Activated T-cell treated with anti-CD3 and anti-CD28 coated beads, Interleukin-2, amount 50 U/mL, for 24 hours (primary cell): ENCODE measurements at places on chromosomes 12 and 14.

DNA sequence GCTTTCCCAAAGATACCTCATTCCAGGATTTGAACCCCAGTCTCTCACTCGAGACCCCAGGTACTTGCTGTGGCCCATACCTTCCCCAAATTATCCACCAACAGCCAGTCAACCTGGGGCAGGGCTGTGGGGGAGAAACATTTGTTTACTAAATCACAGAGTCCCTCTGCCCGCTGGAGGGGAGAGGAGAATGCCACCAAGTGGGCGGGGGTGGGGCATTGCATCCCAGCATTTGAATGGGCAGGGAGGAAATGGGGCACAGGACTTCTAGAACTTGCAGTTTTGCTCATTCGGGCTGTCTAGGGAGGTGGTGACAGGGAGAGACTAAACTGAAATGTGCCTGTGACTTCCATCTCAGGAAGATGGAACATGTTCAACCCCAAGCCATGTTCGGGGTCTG lies 10.9 kb upstream of the SERPINA9 start:
- DNase-seq: no peak

DNA sequence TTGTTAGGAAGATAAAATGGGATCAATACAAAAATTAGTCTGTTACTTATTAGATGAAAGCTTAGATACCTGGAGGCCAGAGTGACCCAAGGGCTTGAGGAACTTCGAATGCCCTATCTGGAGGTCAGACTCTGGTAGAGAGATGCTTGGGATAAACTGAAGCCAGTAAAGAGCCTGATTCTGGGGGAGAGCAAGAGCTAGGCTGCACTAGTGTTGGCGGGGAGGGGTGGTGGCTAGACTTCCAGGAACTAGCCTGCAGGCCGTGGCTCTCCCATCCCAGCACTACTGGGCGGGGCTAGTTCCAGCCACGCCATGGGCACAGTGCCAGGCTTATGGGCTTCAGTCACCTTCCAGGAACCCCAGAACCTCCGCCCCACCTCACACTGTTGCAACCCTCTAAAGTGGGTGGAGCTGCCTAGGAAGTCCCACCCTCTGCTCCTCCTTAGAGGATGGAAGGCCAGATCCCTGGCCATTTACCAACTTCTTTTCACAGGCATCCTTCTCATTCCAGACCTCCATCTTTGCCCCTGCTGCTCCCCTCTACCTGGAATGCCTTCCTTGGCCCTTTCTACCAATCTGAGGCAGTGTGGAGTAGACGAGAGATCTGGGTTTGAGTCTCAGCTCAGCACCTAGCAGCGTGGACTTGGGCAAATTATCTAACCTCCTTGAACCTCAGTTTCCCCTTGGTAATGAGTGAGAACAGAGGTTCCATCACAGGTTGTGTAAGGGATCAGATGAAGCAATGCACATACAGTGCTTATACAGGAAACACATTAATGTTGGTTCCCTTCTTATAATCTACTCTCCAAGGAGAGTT lies 6.3 kb upstream of the NFE2 start:
- DNase-seq: peak; percentile 48

DNA sequence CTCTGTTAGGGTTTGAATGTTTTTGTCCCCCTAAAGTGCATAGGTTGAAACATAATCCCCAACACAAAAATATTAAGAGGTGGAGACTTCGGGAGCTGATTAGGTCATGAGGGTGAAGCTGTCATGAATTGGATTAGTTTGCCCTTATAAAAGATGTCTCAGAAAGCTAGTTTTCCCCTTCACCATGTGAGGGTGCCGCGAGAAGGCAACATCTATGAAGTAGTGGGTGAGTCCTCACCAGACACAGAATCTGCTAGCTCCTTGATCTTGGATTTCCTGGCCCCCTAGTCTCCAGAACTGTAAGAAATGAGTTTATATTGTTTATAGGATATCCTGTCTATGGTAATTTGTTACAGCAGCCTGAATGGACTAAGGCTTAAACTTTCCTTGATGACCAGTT lies 301.5 kb upstream of the ATP2B1 start:
- DNase-seq: no peak

DNA sequence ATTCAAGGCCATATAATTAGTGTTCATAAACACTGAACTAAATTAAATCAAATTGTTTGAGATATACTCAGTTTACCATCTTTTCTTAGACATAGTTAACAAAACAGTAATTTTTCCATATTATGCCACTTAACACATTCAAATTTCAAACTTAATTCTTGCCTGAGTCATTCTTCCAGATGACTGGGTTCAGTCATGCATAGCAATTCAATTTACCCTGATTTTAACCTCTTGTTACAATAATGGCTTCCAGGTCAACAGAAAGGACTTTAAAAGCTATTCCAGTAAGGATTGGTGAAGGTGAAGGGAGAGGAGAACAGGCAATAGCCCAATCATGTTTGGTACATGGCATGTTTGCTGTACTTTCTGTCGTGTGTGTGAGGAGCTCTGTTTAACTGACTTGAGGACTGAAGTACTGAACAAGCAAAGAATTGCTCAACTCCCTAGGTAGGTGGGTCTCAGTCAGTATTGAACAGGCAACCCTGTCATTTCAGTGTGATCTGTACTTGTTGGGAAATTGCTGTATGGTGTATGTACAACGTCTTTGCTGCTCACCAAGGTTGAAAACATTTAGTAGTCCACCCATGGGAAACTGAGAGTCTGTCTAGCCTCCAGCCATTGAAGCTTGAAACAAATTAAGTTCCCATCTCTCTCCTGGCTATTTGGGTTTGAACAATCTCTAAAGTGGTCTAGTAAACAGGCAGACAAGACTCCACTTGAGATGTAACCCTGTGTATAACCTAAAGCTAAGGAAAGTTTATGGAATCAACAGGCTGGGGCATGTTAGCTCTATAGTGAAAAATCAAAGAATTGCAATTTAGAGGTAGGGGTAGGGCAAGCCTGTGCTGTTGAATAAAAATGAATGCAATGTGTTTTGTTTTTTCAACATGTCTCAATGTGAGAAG lies 327.2 kb downstream of the BTG1 start:
- no peak for DNase-seq

GRCh38 chr12:132410296-132410625 lies 79.7 kb upstream of the FBRSL1 start:
- no peak for DNase-seq

- no peak for DNase-seq
Measured at GRCh38 chr14:101973356-101973755, 9.0 kb downstream of the DYNC1H1 start.

DNA sequence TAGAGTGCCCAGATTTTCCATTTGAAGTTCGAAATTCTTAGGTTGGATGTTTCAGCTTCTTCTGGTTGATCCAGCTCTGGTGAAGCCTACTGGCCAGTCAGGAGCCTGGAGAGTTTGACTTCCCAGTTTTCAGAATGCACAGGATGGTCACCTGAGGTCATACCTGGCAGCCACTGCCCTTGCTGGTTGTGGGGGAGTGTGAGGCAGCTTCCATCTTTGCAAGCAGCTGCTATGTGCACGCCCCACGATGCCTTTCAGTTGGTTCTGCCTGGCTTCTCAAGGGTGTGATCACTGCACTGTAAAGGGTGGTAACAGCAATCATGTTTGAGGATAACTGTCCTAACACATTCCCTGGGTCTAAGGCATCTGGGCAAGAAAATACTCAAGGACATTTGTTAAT lies 15.4 kb downstream of the CCDC92 start:
- no peak for DNase-seq

DNA sequence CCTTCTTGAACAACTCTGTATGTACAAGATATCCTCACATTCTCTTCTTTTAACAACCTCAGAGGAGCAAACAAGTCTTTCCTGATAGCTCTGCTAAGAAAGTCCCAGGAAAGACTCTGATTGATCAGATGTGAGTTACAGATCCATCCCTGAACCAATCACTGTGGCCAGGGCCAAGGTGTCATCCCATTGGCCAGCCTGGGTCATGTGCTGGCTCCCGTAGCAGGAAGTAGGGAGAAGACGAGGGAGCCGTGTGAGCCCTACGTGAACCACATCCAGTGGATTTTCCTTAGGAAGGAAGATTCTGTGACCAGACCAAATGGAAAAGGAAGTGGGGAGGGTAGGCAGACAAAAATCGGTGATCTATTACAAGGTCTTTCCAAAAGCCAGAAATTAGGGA lies 5.6 kb downstream of the P2RX7 start:
- DNase-seq: no peak

GRCh38 chr14:35682802-35683201 lies 126.3 kb downstream of the RALGAPA1 start:
- DNase-seq: no peak

DNA sequence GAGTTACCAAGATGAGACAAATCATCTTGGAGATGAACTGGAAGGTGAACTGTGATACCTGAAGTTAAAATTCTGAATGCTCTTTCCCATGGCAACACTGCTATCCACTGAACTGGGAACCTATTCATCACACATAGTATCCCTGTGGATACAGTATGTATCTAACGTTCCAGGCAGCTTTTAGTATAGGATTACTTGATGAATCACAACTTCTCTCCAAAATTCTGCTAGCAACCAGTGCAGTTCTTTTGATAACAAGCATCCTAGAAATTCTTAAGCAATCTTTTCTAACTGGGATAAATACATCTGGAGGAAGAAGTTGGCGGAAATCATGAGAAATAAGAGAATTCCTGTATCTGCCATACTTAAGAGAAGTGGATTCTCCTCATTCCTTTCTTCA lies 66.4 kb downstream of the PAWR start:
- no peak for DNase-seq

DNA sequence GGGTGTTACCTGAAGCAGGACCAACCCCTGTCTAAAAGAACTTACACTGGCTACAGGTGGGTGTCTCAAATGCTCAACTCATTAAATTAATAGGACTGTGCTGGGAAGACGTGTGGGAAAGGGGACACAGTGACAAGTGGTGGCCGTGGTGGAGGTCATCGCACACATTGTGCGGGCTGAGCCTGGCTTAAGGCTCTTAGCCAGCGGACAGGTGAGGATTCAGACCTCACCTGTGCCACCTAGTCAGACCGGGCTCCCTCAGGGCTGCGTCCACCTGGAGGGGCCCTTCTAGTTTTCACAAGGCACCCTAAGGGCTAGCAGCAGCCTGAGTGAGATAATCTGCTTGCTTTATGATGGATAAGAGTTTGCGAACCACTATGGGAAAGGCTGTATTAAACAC lies 125.2 kb upstream of the FKBP4 start:
- DNase-seq: no peak

GRCh38 chr12:112049351-112049750 lies 36.1 kb downstream of the ERP29 start:
- DNase-seq: no peak

DNA sequence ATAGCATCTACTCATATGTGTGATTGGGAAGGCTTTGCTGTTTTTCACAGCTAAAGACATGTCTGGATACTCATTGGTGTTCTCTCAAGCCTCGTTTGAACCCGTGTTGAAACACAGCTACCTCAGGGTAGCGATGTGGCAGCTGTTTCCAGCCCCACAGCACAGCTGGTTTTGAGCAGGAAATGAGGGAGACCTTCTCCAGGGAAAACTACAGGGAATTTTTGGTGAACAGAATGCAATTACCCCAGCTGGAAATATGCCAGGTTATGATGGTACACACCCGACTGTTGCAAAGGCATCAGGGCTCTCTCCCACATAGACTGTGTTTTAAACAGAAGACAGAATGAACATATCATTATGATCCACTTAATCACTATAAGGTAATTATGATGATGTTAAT lies 828.9 kb downstream of the VRK1 start:
- DNase-seq: no peak

GRCh38 chr14:28057359-28058296 lies 709.0 kb upstream of the FOXG1 start:
- no peak for DNase-seq

GRCh38 chr14:99808154-99808505 lies 14.9 kb downstream of the EML1 start:
- DNase-seq: no peak

GRCh38 chr14:72577521-72577920 lies 316.4 kb downstream of the DPF3 start:
- DNase-seq: no peak

- no peak for DNase-seq
Measured at GRCh38 chr12:92042791-92043531, 102.7 kb downstream of the BTG1 start.

DNA sequence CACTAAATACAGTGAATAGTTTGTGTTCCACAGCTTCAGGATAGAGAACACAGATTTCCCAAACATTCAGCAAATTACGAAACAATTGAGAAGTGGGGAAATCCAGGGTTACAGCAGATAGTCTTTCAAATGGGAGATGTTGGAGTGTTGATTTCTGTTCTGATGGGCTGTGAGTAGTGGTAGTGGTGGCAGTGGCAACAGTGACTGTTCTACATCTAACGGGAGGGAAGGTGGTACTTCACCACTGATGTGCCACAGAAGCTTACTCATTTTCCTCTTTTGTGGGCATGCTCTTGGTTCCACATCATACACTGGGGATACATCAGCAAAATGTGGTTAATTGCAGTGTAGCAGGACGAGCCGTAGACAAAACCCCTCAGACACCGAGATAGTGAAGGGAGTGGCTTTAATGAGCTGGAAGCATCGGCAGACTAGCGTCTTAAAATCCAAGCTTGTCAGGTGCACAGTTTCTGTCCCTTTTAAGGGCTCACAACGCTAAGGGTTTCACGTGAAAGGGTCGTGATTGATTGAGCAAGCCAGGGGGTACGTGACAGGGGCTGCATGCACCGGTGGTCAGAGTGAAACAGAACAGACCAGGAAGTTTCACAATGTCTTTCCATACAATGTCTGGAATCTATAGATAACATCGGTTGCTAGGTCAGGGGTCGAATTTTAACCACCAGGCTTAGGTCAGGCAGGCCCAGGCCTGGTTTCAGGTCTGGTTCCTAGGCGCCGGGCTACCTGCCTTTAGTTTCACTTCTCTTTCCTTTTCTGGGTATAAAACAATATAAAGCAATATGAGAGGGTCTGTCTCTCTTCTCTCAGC lies 330.6 kb upstream of the FBXO33 start:
- no peak for DNase-seq

DNA sequence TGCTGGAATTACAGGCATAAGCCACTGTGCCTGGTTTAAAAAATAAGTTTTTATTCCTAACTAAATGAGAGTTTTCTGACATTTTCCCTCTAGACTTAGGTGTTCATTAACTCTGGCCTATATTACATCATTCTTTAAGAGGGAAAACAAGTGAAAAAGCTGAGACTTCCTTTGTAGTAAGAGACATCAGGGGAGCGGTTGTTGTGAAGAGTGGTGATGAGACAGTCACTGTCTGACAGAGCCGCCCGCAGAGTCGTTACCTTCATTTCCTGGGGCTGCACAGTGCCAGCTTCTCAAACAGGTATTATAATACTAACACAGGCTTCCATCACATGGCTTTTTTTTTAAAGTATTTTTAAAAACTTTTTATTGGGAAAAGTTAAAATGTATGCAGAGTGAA lies 19.7 kb upstream of the TDRD9 start:
- DNase-seq: no peak

DNA sequence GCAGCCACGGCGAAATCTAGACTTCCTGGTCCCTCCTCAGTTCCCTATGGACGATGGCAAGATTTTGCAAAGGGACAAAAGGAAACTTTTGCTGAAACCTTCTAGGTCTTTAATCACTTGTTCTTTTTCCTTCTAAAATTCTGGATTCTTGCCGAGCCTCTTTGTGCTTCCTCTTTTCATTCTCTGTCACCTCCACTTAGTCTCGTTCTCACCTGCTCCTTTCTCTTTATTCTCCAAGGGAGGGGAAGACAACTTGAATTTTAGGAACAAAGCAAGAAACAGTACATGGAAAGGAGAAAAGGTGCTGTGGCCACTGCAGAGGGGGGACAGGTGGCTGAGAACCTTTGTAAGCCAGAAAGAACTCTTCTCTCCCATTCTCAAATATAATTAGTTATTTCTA lies 194.8 kb downstream of the CACNA1C start:
- no peak for DNase-seq

GRCh38 chr14:106691601-106692291 lies 1165.4 kb downstream of the TMEM121 start:
- DNase-seq: peak; percentile 78
